Natural killer cell (primary cell): ENCODE measurements at places on chromosomes 7 and 10. TPM values are rescaled to one million over a fixed set of nuclear protein-coding genes. Genes with fewer than 3 reads are reported as not detected.

The SLC16A9 gene
- total RNA-seq: not detected

The DYNC1I1 gene
- total RNA-seq: not detected

The TRIM74 gene
- 5.3 TPM for total RNA-seq

The SDK1 gene
- total RNA-seq: not detected

The NUDT13 gene
- 0.35 TPM for total RNA-seq

DNA sequence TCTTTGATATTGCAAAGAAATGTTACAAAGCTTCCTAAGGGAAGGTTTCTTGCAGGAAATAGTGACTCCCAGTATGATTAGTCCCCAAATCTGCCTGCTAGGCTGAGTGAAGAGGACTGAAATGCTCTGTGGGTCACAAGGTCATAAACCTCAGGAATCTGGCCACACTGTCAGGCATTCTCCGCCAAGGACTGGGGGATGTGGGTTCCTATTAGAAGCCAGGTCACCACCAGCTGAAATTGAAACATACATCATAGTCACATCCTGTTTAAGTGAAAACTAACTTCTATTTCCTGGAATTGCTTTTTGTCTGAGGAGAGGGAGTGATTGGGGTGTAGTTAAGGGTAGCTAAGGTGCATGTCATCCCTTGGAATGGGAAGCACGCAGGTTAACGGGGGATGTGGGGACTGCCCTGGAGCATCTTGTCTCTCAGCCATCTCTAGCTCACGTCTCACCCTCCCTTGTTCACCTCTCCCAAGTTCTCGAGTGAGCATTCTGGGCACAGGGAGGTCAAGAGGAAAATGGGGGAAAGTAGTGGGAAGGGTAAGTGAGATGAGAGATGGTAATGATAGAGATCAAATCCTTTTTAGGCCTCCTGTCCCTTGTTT is 12.0 kb upstream of the GSAP start:
- no peak overlapping the region for H3K4me3 ChIP-seq
- no peaks in the 10 kb centered on the region for H3K27me3 ChIP-seq
- peak overlapping the region; percentile 68 for H3K27ac ChIP-seq
- peaks cover 16% of the 10 kb centered on the region for H3K4me1 ChIP-seq

- no peaks in the 10 kb centered on the region for H3K36me3 ChIP-seq
- H3K27ac ChIP-seq: no peak overlapping the region
- no peak for DNase-seq
- no peak overlapping the region for H3K4me3 ChIP-seq
- no peaks in the 10 kb centered on the region for H3K4me1 ChIP-seq
- H3K27me3 ChIP-seq: no peaks in the 10 kb centered on the region
Observed at GRCh38 chr10:50381642-50382041, 130.3 kb upstream of the ASAH2 start.

- H3K36me3 ChIP-seq: no peaks in the 10 kb centered on the region
- DNase-seq: no peak
- H3K4me1 ChIP-seq: peaks cover 13% of the 10 kb centered on the region
- peak overlapping the region; percentile 28 for H3K4me3 ChIP-seq
- H3K27ac ChIP-seq: peak overlapping the region; percentile 82
- no peaks in the 10 kb centered on the region for H3K27me3 ChIP-seq
Observed at GRCh38 chr7:92717623-92717992, 118.8 kb downstream of the CDK6 start.
